Substantia nigra (tissue), 51 donors: ENCODE measurements at places on chromosomes 2 and 18.
A peak's percentile ranks its signal among the peaks of the same experiment; 100 is the strongest.

DNA sequence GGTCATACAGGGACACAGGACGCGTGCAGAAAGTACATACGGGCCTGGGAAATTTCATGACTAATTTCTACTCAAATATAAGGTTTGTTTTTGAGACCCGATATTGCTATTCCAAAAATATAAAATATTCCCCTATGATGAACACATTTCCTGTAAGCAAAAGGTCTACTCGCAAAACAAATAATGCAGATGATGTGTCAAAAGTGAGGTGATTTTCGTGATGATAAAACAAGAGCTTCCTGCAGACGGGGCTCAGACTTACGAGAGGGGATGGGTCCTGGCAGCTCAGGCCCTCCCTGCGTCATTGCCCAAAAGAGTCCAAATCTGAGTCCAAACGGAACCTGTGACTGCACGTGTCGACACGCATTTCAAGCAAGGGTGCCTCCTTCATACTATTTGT, 62.7 kb downstream of the MBP start:
- DNase-seq = no peak

DNA sequence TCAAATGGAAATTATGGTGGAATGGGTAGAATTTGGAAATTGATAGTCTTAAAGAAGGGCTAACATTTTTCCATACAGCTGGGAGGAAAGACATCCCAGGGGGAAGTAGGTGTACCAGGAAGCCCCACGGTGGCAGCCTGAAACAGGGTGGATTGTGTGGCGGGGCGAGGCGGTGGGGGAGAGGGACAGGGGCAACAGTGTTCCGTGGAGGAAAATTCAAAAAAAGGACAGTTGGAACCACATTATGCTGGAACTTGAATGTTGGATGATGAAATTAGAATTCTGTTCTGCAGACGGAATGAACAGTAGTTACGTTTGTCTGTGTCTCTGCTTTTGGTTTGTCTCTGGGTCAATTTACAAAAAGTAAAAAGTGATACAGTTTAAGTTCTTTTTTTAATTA, 10.6 kb upstream of the CIB4 start:
- no peak for DNase-seq

DNA sequence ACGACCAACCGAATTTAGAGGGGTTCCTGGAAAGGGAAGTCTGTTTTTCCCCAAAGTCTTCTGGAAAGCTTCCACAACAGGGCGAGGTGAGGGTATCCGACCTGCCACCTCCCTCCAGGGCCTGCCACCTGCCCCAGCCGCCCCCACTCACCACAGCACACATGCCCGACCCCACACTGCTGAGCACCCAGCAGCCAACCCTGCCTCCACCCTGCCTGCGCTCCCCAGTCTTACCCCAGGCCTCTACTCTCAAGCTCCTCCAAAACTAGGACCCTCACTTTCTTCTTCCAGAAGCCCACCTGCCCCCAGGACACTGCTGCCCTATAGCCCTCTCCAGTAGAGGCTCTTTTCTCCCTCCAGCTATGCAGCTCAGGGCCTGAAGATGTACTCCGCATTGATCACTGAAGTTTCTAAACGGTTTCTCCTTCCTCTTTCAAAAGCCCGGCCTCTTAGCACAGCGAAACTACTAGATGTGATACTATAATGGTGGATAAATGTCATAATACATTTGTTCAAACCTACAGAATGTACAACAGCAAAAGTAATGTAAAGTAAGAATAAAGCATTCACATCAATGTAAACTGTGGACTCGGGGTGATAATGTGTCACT, 128.8 kb upstream of the SLC1A4 start:
- DNase-seq = peak; percentile 6

DNA sequence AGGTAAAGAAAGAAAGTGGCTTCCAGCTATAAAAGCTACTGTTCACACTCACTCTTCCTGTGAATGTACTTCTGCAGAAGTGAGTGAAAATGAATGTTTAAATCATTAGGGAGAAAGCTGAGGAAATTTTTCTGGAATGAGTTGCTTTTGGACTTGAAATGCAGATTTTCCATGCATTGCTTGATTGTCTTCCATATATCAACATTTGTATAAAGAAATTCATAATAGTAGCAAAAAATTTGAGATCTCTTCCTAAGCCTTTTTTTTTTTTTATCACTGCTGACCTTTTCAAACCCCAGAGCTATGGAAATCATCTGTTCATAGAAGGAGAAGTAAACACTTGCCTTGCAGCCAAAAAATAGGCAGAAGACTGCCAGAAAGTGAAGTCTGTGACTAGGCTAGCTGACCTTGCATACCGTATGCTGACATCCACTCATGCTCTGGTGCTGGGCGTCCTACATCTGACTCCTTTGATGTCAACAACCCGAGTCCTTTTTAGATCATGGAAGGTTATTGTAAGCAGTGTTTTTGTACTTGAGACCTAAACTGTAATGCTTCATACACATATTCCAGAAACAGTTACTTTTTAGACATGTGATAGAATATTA, 154.5 kb upstream of the RASGRP3 start:
- no peak for DNase-seq

- no peak for DNase-seq
Measured at GRCh38 chr2:240397542-240397916, 37.9 kb upstream of the GPC1 start.

DNA sequence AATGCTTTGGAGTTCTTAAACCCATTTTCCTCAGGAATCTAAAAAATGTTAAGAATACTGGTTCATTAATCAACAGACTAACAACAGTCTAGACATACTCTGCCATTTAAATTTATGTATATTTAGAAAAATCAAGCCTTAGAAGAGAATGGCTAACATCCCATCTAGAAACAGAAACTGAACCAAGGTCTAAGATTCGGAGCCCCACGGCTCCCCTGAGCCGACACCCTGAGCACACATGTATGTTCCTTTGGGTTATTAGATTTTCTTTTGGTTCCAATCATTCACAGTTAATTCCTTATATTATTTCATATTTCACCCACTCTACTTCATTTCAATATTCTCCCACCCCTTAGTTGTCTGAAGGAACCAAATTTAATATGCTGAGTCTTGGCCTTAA, 94.8 kb upstream of the HNRNPA3 start:
- no peak for DNase-seq

GRCh38 chr2:212451786-212452231, 86.8 kb downstream of the ERBB4 start:
- DNase-seq = no peak

- DNase-seq = no peak
Measured at GRCh38 chr18:79203017-79203605, 133.9 kb downstream of the ATP9B start.

- no peak for DNase-seq
Measured at GRCh38 chr2:176805345-176805744, 407.2 kb upstream of the HNRNPA3 start.

DNA sequence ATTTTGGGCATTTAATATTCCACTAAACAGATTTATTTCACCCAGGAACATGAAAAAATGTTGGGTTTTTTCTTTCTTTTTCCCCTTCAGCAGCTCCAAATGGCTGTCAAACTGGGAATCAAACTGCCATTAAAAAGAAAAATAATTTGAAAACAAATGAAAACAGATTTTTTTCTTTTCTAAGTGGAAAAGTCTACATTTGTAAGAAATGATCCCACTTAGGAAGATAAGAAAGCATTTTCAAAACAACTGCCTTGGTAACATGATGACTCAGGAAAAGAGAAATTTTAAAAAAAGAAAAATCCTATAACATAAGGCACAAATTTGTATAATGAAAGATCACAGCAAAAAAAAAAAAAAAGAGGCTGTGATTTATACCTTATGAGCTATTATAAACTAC, 20.0 kb downstream of the ZNF521 start:
- no peak for DNase-seq

DNA sequence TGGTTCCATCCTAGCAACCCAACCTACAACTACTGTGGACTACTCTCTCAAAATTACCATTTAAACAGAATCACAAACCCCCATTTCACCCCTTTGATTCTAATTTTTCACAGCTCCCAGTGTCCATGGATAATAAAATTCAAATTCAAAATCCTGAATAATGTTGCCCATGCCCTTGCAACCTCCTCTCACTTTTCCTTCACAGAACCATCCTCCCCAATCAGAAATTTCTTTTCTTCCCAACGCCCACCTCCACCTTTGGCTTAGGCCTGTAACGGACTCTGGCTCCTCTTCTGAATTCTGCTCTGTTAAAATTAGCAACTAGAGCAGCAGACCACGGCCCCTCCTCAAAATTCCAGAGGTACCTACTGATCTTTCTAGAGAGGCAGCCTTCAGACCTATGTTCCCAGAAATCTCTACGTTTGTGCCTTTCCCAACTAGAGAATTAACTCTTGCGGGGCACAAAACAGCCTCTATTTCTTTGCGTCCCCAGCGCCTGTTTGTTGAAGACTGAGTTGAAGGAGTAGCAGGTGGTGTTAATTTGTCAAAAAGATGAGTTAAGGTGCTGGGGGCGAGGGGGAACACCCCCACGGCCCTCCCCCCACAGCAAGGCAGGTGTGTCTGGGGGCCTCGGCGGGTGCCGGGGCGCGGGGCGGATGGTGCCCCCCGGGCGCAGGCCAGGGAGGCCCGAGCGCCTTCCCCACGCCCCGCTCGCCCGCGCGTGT, 428 bp upstream of the MAP3K20 start:
- DNase-seq = no peak

DNA sequence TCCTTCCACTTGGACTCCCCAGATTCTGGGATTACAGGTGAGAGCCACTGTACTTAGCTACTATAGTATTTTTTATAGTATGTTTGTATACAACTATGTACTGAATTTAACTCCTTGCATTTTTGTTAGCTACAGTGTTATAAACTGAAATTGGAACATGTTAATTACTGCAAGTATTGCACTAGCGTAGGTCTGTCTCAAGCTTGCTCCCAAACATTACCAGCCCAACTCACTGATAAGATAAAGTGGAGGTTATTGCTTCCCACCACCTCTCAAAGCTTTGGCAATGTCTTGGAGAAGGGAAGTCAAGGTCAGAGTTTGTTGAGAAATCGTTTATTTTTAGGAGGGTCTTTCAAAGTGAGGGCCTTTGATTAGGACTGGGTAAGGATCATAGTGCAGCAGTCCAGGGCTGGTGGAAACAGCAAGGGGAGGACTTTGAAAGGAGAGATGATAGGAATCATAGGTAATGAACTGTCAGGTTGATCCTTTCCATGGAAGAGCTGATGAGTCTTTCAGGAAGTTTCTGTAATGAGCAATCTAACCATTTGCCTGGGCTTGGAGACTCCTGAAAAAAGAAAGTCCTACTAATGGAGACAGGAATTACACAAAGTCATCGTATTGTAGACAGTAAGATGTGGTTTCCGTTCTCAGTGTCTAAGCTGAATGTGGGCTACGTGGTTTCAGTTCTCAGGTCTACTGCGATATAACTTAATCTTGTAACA, 257.1 kb downstream of the MYO3B start:
- DNase-seq = no peak

DNA sequence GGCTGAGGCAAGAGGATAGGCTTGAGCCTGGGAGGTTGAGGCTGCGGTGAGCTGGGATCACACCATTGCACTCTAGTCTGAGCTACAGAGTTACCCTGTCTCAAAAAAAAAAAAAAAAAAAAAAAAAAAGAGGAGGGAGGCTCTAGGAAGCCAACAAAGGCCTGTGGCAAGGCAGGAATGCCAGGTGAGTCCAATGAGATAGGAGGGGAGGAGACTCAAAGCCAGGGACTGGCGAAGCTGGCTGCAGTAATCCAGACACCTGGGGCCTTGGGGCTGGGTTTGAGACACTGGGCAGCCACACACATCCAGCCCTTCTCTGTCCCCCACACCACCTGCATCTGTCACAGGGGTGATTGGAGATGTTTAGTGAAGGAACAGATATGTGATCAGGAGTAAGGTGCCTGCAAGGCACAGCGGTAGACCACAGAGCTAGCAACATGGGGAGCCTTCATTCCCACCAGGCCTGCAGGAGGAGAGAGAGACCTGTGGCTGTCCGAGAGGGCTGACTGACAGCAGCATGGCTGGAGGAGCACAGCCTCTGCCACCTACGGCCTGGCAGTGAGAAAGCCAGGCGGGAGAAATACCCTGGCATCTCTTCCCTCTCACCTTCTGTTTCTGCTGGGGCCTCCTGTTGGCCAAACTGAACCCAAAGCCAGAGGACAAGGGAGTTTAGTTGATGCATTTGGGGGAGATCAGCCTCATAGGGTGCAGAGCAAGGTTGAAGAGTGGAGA, 9.5 kb downstream of the CHPF start:
- DNase-seq = no peak

GRCh38 chr2:171509945-171510731, 12.1 kb upstream of the CYBRD1 start:
- DNase-seq = no peak

- no peak for DNase-seq
Measured at GRCh38 chr2:133821107-133821760, 253.0 kb upstream of the NCKAP5 start.

DNA sequence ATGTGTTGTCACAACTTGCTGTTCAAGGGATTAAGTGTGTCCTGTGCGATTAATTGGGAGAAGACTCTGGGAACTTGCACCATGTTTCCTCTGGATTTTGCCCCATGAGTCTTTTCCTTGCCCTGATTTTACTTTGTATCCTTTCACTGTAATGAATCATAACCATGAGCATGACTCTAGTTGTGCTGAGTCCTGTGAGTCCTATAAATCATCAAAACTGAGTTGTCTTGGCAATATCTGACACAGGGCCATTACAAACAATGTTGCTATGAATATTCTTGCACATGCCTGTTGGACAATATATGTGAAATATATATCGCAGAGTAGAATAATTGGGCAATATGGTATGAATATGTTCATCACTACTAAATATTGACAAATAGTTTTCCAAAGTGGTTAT, 56.5 kb upstream of the COL5A2 start:
- no peak for DNase-seq

DNA sequence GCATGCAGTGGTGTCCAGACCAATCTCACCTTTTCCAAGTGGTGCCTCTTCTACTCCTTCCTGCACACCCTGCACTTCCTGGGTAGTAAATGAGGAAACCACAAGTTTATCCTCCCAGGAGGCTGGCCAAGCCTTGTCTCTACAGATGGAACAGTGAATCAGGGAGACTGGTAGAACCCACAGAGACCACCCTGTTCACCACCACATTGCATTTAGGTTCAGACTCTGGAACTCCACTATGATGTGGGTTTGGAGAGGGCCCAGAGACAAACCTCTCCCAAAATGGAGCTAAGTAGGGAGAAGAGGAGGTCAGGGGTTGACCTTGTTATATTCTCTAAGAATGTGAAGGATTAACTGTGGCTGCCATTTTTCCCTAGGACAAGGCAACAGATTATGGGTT, 102.8 kb upstream of the FZD7 start:
- no peak for DNase-seq

DNA sequence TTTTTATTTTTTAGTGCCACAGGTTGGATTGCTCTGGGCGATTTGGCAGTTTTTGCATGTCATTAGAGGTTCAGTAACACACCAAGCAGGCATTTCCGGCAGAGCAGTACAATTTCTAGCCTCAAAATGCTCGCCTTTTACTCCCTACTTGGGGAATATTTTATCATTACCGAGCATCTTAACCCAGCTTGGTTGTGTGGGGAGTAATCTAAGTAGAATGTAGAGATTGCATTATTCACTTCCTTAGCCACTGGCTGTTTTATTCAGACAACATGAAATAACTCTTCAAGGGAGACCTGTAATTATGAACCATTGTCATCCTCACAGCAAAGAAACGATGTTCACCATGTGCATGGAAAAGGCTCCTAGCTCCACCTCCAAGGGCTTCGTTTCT, 13.1 kb downstream of the GRP start:
- no peak for DNase-seq
